Airway epithelial cell (primary cell): ENCODE measurements at places on chromosomes 2 and 18. TPM values are rescaled to one million over a fixed set of nuclear protein-coding genes. Genes with fewer than 3 reads are reported as not detected.

The FAM237A gene
- not detected in 2 replicates for total RNA-seq

The TM4SF20 gene
- not detected in 2 replicates for total RNA-seq

The MITD1 gene
- total RNA-seq: 27.4 and 28.1 TPM in 2 replicates

The CHRNG gene
- total RNA-seq: not detected in 2 replicates

The CD28 gene
- total RNA-seq: not detected in 2 replicates

The KLHL14 gene
- not detected in 2 replicates for total RNA-seq

The ATP6V1B1 gene
- total RNA-seq: not detected in 2 replicates

The DNAJC10 gene
- 72.4 and 94.4 TPM in 2 replicates for total RNA-seq

The LRRC30 gene
- not detected in 2 replicates for total RNA-seq

The PAIP2B gene
- total RNA-seq: 5.0 and 5.9 TPM in 2 replicates

The PFN4 gene
- total RNA-seq: not detected in 2 replicates

The UBXN2A gene
- total RNA-seq: 5.0 and 12.7 TPM in 2 replicates

The VIL1 gene
- not detected in 2 replicates for total RNA-seq

The ERMN gene
- total RNA-seq: not detected in 2 replicates
